ENCODE measurements at places on chromosomes 2 and 18.

- DNase-seq = no peak
These were observed 19.0 kb downstream of the MBP start for GRCh38 chr18:77113361-77114151.

DNA sequence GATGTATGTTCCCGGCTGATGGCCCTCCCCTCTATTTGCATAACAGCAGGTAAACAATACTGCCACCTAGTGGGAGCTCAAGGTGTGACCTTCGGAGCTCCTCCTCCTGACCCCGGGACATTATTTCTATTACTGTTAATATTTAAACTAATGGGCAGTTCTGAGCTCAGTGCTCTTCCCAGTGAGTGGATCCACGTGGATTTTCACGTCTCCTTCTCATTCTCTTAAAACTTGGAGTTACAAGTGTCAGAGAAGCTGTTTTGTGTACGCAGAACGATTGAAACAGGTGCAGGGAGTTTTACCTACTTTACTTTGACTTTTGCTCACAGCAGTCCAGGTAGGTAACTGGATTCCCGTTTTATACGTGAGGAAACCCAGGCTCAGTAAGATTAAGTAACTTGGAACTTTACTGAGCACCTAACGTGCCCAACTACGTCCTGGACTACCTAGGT lies 127.3 kb downstream of the PRKCE start:
- DNase-seq = peak; percentile 53

DNA sequence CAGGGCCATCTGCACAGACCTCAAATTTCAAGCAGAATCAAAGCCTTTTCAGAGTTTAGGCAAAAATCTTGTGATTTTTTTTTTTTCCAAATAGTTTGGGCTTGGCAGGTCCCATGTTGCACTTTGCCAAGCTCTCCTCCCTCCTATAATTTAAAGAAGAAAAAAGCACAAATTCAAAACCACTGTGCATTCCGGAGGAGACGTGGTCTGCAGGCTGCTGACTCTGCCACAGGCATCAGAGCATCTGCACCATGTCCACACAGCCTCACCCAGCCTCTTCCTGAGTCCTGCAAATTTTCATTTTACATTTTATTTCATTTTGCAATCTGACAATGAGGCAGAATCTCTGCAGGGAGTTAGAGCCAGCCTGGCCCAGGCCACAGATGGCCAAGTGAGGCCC lies 15.7 kb upstream of the GPC1 start:
- no peak for DNase-seq

DNA sequence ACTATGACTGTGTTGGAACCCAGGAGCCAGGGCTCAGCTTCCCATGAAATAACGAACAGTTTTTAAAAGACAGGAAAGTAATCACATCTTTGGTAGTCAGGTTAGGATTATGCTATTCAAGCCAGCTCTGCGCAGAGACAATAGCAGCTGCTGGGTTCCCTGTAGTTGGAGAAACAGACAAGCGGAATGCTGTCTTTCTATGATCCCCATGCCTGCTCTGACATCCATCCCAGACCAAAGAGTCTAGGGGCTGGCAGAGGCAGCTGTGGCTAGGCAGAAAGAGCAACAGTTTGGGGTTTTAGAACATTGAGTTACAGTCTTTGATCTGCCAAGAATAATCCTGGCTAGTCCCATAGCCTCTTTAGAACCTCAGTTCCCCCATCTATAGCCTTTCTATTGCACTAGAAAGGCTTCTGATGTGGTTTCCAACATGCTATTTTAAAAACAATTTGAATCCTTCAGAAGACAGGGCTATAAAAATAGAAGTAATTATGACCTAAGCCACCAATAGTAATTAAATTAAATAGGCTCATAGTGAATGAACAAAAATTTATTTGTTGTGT lies 146.8 kb downstream of the MTX2 start:
- no peak for DNase-seq

DNA sequence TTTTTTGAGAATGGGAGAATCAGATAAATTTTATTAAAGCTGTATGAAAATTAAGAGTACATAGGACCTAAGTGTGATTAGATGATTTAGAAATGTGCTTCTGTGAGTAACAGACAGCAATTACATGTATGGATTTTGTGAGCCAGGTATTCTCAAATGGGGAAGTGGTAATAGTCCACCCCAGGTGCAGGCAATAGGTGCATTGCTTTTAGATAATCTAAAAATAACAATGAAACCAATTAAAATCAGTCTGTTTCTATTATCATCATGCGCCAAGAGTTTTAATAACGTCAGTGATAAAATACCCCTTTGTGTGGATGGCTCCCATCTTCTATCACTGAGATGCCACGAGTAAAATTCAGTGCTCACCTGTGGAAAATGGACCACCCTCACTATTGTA lies 265.3 kb downstream of the RNF144A start:
- no peak for DNase-seq

- no peak for DNase-seq
These were observed 45.9 kb upstream of the TXNDC2 start for GRCh38 chr18:9839853-9840252.

- DNase-seq = no peak
These were observed 369.0 kb upstream of the CWC22 start for GRCh38 chr2:180376066-180376465.

- no peak for DNase-seq
These were observed 634.2 kb upstream of the TMEFF2 start for GRCh38 chr2:192828947-192829346.

DNA sequence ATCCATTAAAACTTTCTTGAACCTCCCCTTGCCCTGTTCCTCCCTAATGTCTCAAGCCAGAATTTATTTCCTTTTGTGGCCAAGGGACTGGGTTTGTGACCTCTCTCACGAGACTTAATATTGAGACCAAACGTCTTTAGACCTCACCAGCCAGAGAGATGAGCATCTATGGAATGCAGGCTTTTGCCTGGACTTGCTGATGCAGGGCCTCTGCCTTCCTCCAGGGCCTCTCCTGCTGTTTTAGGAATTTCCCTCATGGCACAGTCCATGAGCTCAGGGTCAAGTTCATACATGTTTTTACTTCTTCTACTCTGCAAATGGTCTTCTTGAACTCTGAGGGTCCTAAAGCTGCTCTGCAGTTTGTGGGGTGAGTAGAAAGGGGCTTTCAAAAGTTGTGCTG lies 22.3 kb downstream of the IL1B start:
- DNase-seq = no peak

DNA sequence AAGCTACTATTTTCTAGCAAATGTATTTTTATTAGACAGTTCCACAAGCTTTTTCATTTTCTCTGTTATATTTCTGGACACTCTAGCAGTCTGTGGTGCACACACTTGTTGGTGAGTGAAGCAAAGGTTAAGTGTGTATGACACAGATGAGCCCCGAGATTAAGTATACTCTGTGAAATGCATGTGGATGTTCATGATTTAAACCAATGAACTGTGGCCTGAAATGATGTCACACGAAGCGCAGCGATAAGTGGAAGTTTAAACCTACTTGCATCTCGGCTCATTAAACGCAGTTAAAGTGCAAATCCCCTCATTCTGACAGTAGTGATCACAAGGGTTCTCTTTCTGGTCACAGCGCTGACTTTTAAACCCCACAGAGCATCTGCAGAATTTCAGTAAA lies 1488.8 kb upstream of the NXPH2 start:
- DNase-seq = no peak

- DNase-seq = no peak
These were observed at the start of gene ZAP70 for GRCh38 chr2:97713296-97714083. Gene ZAP70, plus strand, starts transcription at chr2:97713576. Its CDS starts 10,461 bp downstream, at chr2:97724037.

DNA sequence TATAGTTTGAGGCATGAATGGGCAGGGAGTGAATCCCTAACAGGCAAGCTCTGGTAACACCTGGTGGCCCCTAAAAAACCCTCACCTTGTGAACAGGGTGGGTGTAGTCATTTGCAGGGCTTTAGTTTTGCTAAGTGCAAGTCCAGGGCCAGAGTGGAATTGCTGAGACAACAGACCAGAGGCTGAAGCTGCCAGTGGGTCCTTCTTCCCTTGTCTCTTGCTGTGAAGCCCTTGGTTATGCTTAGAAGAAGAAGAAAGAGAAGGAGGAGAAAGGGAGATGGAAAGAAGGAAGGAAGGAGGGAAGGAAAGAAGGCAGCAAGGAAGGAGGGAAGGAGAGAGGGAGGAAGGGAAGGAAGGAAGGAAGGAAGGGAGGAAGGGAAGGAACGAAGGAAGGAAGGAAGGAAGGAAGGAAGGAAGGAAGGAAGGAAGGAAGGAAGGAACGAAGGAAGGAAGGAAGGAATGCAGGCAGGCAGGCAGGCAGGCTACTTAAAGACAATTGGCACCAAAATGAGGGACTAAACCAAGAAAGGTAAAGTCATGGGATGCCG lies 45.8 kb downstream of the SMAD7 start:
- DNase-seq = no peak

DNA sequence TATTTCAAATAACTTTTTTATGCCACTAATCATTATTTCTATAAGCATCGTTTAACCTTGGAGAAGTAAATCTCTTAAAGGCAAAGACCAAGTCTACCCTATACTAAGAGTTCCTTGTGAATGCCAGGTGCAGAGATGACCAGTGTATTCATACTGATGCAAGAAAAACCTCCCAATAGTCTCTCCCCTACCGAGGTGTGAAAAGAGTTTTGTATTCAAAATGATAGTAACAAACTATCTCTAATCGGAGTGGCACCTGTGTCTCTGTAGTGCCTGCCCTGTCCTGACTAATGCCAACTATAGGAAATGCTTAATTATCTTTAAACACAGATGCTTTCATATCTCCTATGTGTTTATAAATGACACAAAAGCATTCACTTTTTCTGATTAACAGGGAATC lies 798.5 kb downstream of the TRIB2 start:
- DNase-seq = no peak

DNA sequence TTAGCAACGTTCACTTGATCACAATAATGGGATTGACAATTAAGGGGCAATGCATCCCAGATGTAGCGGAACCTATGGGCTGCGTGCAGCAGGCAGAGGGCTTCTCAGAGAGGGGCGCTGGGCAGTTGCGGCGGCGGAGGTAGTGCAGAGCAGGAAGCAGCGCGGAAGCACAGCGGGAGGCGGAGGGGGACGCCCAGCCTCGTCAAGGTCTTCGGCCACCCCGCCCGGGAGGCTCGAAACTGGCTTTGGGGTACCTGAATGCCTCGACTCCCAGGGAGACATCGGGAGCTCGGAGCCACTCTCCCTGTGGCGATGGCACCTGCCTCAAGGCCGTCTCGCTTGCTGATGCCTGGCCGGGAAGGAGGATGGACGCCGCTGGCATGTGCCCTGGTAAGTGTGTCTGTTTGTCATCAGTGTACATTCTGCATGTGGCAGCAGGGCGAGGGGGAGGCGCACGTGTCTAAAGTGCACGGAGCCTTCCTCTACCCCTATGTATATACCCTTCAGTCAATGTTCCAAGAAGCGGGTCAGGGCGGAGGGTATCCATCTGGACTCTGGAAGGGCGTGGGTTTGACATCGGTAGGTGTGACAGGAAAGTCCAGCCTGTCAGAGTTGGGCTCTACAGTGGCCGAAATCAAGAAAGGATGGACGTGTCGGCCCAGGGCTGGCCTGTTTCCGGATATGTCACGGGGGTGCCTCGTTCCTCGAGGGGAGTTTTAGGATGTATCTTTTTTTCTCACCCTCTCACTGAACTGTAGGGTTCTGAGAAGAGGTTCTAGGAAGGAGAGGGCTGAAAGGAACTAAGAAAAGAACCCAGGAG lies 7.5 kb upstream of the SP9 start:
- no peak for DNase-seq

DNA sequence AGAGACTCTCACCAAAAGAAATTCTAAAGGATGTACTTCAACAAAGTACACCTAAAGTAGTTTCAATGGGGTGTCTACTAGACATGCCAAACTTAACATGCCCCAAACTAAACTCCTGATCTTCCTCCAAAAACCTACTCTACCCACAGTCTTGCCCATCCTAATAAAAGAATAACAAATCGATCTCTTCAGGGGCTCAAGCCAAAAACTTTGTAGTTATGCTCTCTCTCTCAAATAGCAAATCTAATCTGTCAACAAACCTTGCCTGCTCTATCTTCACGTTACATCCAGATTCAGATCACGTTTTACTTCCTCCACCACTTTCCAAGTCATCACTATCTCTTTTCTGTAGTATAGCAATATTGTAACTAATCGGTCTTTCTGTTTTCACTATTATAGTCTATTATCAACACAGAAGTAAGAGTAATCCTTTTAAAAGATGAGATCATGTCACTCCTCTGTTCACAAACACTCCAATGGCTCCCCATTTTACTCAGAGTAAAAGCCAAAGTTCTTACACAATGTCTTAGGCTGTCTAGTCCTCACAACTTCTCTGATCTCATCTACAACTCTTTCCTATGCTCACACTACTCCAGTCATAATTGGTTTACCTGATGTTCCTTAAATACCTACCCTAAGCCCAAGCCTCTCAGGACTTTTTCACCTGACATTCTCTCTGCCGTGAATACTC lies 79.9 kb downstream of the THADA start:
- DNase-seq = no peak

GRCh38 chr18:24633121-24633520 lies 172.7 kb downstream of the HRH4 start:
- no peak for DNase-seq
